ENCODE measurements at places on chromosomes 3 and 15.
A peak's percentile ranks its signal among the peaks of the same experiment; 100 is the strongest.

DNA sequence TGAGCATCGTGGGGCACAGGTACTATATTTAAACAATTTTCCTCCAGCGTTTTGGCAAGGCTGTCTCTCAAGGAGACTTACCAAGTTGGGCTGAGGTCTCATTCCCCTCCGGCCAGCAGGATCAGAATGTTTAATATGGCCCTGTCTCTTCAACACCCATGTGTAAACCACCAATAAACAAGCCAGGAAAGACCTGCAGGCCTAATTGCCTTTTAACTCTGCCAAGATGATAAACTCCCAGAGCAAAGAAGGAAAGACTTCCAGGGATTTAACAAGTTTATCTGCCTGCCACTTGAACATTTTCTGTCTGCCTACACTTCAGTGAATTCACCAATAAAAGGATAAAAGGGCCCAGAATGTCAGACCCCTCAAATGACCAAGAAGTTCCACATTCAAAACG is 130.3 kb upstream of the WNT5A start:
- no peak for DNase-seq

- no peak for DNase-seq
Measured at GRCh38 chr3:129974833-129975704, 549 bp downstream of the TRH start.

GRCh38 chr15:100821327-100821726 is 58.3 kb upstream of the ALDH1A3 start:
- DNase-seq: no peak

DNA sequence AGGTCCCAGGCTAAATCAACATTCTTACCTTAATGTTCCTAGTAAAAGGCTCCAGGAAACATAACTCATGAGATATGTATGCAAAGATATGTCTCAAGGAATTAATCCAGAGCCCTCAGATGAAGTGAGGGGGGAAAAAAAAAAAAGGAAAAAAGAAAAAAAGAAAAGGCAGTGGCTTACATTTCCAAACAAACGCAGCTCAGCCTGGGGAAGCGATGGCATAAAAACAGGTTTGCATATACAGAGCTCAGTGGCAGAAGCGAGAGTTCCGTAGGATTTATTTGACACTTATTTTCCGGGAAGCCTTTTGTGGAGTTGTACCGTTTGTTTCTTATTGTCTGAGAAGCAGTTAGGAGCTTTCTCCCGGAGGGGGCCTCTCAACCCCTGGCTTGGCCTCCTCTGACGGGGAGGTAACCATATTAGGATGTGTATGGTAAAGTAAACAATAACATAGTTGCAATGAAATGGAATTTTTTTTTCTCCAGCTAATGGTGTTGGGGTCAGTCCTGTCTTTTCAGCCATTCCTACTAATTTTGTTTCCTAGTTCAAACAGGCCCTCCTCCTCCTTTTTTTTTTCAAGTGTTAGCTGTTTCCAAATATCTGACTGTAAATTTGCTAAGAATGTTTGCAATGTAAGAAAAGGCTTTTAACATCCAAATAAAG is 338.6 kb downstream of the FOXP1 start:
- DNase-seq: no peak

DNA sequence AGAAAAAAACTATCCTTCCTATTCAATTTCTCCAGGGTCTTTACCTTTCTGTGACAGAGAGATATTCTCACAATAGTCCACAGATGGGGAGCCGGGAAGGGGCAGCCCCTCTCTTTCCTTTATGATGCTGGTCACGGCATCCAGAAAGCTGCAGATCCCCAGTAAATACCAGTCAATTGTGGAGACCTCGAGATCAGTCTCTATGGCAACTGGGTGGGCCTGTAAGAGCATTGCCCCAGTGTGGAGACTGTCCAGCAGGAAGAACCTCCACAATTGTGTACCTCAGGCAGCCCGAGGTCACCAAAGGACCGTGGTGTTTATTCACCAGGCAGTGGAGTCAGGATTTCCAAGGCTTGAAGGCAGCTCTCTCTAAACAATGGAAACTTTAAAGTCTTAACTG is 291.2 kb downstream of the NTRK3 start:
- no peak for DNase-seq

GRCh38 chr3:177362626-177363025 is 165.3 kb upstream of the TBL1XR1 start:
- no peak for DNase-seq

GRCh38 chr3:183711516-183711915 is 13.9 kb downstream of the YEATS2 start:
- DNase-seq: no peak

GRCh38 chr15:96672629-96673028 is 342.1 kb downstream of the NR2F2 start:
- no peak for DNase-seq

DNA sequence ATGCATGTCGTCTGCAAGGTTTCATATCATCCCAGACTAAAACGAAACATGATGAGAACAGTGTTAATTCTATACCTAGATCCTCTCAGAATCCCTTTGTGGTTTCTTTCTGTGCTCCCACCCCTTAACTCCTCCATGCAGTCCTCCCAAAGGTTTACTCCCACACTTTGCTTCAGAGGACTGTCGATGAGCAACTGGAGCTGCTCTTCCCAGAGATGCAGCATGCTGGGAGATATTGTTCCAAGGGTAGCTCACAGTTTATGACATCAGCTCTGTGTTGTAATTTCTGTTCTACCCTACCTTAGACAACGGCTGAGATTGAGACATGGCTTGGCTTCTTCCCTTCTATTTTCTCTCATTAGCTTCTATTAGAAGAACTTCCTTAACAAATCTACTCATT is 313.0 kb upstream of the COL8A1 start:
- no peak for DNase-seq

DNA sequence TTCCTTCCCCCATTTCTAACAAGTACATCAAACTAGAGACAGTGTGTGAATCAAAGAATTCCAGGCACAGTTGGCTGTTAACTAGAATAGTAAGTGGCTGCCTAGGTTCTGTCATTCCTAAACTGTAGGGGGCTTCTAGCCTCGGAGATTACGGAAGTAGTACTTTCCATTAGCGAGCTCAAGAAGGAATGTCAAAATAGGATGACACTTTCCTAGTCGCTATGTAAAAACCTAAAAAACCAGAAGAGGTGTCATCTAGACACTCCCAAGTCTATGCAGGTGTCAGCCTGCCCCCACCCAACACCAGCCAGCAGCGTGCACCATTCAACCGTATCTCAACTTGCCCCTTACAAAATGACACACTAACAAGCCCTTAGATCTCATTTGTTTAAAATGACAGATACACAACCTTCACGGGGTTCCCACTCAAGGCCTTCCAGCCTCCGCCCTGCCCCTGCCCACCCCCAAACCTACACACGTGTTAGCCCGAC is 874 bp downstream of the INO80 start:
- DNase-seq: peak; percentile 20

- no peak for DNase-seq
Measured at GRCh38 chr3:13818919-13819318, 61.0 kb downstream of the WNT7A start.

- no peak for DNase-seq
Measured at GRCh38 chr15:26868029-26868685, 1.3 kb downstream of the GABRA5 start.

DNA sequence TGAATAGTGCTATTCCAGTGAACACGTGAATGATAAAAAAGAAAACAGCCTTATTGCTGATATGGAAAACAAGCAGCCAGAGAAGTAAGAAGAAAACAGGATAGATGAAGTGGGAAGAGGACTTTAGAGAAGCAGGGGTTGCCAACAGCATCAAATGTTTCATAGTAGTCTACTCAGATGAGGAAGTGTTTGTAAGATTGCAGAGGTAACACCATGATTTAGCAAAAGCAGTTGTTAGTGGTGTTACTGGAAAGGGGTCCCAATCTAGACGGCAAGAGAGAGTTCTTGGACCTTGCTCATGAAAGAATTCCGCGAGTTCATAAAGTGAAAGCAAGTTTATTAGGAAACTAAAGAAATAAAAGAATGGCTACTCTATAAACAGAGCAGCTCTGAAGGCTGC is 108.8 kb upstream of the MCTP2 start:
- DNase-seq: no peak

DNA sequence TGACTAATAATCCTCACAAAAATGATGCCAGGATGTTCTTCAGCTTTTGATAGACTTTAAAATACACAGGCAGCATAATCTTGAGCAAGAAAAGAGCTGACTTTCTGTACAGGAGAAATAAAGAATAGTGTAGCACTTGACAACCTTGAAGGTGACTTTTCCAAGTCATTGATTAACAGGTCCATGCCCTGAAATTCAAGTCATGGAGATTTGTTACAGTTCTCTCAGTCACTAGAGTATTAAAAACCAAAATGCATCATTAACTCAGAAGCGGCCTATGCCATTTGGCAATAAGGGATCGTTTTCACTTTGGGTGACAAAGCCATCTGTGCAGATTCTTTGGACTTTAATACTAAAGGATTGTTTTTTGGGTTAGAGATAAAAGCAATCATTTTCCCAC is 692.7 kb upstream of the SGO1 start:
- no peak for DNase-seq

DNA sequence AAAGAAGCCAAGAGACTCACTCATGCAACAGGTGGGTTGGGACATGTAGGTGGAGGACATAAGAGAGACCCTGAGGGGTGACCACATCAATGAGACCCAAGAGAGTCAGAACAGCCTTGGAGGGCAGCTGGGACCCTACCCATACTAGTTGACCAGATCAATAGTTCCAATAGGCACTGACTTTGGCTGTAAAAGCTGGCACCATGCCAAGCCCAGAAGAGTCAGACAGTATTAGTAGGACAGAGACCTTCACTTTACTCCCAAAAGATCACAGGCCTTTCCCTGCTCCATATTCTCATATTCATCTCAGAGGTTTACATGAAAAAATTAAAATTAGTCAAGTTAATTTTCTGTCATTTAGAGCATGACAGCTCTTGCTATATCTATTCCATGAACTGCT is 20.9 kb upstream of the GABRR3 start:
- no peak for DNase-seq

DNA sequence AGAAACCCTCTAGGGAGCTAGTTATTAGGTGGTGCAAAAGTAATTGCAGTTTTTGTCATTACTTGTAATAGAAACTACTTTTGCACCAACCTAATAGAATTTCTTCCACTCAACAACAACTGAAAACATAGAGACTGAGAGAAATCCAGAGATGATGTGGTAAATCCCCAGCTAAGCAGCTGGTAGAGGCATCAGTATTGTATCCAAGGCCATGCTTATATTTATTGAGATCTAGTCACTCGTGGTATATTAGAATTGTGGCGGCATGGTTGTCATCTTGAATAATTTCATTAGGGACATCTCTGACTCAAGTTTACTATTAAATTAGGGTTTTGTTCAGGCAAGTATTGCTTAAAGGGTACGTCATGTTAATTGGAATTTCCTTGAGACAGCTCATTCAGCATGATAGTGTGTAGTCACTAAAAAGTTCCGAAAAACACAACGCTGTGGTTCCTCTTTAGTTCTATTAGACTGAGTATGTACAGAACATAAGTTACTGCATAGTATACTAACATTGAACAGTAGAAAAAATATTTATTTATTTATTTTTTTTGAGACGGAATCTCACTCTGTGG is 35.3 kb downstream of the PAK2 start:
- no peak for DNase-seq

- no peak for DNase-seq
Measured at GRCh38 chr3:140467104-140467577, 210.7 kb upstream of the TRIM42 start.

DNA sequence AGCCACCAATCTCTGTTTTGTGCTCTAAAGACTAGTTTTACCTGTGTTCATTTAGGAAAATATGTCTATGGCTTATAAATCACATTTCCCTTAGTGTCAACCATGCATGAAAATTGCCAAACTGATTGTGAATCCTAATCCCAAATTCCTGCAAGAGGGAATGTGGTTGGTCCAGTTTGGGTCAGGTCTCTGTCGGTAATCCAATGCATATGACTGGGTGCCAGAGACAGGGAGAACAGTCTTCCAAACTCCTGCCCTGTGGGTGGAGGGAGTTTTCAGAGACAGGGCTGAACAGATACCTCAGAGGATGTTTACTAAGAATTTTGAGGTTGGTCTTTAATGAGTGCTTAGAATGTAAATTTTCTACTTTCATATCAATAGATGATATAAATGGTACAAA is 300.5 kb upstream of the ARL6 start:
- peak; percentile 18 for DNase-seq

GRCh38 chr15:99387421-99388168 is 136.3 kb downstream of the LRRC28 start:
- DNase-seq: no peak

- no peak for DNase-seq
Measured at GRCh38 chr15:92533298-92533697, 122.3 kb downstream of the FAM174B start.

- no peak for DNase-seq
Measured at GRCh38 chr3:171733561-171733960, 76.7 kb downstream of the PLD1 start.

DNA sequence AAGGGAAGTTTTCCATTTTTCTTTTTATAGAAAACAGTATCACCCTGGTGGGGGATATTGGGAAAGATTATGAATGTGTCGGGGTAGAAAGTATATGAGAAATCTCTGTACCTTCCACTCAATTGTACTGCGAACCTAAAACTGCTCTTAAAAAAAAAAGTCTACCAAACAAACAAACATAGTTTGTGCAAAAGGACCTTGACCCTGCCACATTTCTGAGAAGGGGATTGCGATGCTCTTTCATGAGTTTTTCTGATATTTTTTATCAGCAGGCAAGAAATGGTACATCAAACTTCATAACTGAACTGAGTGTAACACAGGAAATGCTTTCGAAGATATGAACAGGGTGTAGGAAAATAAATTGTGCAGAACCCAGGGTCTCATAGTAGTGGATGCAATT is 286.0 kb downstream of the WDR72 start:
- no peak for DNase-seq

GRCh38 chr3:133135306-133135705 is 97.1 kb downstream of the TMEM108 start:
- no peak for DNase-seq

DNA sequence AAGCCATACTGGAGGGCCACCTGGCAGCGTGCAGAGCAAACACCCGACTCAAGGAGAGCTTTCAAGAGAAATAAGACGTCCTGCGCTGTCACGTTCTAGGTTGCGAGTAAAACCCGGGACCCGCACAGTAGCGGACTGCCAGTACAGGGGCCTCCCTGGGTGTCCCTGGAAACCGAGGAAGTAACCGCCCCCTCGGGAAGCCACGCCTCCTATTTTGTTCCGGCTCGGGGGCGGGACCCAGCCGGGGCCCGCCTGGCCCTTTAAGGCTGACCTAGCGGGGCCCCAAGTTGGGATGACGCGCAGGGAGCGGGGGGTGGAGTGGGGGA is 218 bp upstream of the MAPKAPK3 start:
- no peak for DNase-seq

- DNase-seq: no peak
Measured at GRCh38 chr3:157753787-157754136, 250.5 kb upstream of the VEPH1 start.

DNA sequence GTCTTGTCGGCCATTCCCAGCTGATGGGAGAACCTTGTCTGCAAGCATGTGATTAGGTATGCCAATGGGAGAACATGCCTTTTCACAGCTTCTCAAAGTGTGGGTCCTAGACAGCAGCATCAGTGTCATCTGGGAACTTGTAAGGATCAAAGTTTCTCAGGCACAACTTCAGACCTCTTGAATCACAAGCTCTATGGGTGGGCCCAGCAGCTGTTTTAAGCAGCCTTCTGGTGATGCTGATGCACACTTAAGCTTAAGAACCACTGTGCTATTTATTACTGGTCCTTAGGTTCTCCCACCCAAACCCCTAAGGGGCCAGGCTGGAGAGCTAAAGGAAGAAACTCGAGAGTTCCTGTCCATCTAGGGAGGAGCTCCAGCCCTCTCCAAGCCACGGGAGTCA is 453.9 kb upstream of the PROK2 start:
- no peak for DNase-seq

- peak; percentile 43 for DNase-seq
Measured at GRCh38 chr3:87082796-87083440, 92.0 kb upstream of the VGLL3 start.

Measured in iPS DF 6.9 (cell line).